T-helper 17 cell (primary cell): ENCODE measurements at places on chromosomes 4 and X.

GRCh38 chr4:149702414-149703293 is 113.0 kb downstream of the IQCM start:
- DNase-seq: no peak

DNA sequence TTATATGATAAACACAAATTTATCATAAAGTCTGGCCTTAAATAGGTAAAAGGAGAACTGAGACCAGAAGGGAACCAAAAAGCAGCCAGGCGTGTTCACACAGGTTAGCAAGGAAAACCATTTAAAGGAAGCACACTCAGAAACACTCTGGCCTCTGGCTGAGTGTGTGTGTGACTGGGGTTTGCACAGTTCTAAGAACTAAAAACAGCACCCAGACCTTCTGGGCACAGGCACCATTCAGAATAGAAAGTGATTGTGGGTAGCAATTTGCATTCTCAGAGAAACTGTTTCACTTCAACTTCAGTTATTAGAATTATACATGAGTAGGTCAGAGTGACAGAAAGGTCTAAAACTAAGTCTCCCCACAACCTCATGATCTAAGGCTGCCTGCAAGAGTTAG is 10.0 kb downstream of the GPR82 start:
- no peak for DNase-seq

- peak; percentile 33 for DNase-seq
Measured at GRCh38 chr4:118352843-118353533, at the start of gene PRSS12. PRSS12 (minus strand) TSS chr4:118353003; CDS start chr4:118352720, 283 bp downstream.

DNA sequence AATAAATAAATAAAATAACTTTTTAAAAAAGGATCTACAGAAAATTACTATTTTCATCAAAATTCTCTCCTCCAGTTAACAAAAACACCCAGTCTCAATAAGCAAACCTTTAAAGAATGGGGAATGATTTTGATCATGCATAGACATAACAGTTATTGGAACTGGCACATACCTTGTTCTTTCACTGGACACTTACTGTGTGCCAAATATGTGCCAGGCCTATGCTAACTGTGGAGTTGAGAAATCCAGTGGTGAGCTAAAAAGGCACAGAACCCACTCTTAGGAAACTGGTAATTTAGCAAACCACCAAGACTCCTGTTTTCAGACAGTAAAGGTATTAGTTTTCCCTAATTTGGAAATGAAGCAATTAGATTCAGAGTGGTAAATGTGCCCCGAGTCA is 39.1 kb downstream of the CLOCK start:
- DNase-seq: no peak

GRCh38 chrX:71514367-71515037 is 18.4 kb upstream of the OGT start:
- no peak for DNase-seq

GRCh38 chr4:22030307-22030706 is 81.7 kb upstream of the KCNIP4 start:
- no peak for DNase-seq

DNA sequence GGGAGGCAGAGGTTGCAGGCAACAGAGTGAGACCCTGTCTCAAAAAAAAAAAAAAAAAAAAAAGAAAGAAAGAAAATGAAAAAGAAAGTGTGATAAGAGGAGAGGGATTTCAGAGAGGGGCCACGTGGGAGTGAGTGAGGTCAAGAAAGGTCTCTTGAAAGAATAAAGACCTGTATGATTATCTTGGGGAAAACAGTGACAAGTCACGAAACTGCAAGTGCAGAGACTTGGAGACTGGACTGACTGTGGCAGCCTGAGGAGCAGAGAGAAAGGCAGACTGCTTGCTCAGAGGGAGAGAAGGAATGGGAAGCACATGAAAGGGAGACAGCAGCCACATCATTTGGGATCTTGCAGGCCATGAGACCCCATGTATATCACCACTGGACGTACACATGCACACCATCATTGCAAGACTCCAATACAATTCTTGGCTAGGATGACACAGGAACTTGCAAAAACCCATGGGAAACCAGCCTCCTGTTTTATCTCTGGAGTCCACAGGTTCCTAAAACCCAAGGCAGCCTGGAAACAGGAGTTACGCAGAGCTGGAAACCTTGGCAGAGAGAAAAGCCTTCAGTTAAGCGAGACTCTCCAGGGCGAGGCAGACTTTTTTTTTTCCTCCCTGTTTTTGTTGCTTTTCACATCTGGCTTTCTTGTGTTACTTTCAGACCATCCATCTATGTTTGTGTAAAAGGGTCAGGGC is 207.0 kb upstream of the TBL1X start:
- no peak for DNase-seq

DNA sequence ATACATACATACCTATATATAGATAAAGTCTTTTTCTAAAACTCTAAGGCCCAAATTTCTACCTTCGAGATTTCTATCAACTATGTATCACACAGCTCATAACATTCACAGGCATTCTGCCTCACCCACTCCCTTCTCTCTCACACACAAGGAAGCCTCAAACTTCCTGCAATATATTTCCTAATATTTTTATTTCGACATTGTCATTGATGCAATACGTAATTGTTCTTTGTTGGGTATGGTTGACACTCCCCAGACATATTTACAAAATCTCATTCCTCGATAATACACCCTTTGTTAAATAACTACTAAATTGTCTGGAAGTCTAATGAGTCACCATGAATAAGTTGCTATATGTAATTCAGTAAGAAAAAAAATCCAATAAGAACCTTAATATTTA is 143.5 kb downstream of the HNRNPD start:
- DNase-seq: no peak

DNA sequence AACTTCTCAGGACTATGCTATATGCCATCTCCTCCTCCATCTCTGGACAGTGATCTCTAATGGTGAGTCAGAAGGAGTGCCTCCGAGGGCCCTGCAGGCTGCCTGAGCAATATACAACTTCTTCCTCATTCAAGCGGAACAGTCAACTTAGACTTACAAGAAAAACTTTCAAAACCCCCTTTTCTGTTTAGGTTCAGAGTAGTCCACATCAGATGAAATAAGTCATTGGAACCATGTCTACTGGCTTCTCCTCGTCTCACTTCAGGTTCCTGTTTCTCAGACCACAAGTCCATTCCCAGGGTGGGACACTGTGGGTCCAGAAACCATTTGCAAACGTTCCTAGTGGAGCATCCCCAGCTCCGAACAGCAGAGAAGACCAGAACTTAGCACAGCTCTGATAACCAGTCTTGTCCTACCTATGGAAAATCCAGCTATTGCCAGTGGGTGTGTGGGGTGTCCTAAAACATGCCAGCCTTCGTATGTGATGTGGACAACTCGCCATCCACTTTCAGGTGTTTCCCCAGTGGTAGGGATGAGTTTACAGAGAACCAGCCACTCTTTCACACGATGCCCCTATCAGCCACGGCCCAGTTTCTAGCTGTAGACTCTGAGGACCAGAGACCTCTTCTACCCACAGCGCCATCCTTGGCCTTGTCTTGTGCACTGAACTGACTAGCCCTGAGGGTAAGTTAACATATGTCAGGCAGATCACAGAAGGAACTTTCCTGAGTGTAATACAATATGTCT is 32.7 kb upstream of the NKRF start:
- no peak for DNase-seq

- no peak for DNase-seq
Measured at GRCh38 chr4:107685740-107686139, 34.3 kb downstream of the PAPSS1 start.

GRCh38 chr4:10007793-10008608 is 13.3 kb downstream of the SLC2A9 start:
- no peak for DNase-seq

- DNase-seq: no peak
Measured at GRCh38 chr4:106818764-106819163, 217.3 kb downstream of the DKK2 start.

DNA sequence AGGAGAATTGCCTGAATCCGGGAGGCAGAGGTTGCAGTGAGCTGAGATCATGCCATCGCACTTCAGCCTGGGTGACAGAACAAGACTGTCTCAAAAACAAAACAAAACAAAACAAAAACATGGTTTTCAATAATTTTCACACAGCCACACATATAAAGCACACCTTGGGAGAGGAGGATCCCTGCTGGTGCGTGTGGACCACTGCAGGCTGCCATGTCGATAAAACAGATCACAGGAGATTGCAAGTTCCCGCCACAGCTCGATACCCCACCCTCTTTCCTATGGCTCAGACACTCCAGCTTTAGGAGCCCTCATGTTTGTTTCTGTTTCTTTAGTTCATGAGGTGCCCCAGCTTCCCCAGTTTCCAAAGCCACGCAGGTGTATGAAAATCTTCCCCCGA is 31.3 kb upstream of the CLDN24 start:
- no peak for DNase-seq

- no peak for DNase-seq
Measured at GRCh38 chr4:7121174-7121573, 53.3 kb upstream of the GRPEL1 start.

DNA sequence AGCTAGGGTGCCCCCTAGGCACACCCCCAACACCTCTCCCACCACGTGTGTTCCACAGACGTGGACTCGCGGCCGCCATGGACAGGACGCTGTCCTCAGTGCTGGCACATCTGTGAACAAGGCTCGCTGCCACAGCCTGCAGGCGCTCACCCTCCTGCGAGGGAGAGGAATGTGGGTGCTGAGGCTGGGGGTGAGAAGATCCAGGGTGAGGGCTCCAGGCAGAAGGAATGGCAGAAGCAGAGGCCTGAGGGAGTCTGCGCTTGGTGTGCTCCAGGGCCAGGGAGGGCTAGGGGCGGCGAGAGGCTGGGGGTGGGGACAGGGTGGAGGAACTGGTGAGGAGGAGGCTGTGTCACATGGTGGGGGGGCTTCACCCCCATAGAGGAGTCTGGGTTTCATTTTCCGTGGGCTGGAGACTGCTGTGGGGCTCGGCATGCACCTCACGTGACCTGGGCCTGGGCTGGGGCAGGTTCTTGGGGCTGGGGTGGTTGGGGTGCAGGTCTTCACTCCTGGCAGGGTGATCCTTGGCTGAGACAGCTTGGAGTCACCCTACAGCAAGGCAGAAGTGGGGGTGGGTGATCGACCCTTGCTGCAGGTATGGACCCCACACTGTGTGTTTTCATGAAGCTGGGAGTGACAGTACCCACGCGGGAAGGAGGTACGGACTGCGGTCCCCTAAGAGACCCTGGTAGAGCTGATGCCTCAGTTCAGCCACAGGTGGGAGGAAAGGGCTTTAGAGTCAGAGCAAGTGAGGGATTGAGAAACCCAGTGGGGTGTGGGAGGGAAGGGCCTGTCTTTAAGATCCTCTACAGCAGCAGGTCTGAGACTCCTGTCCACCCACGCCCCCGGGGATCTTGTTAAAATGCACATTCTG is 103.7 kb downstream of the PSAPL1 start:
- DNase-seq: no peak

- DNase-seq: no peak
Measured at GRCh38 chrX:74521961-74522751, 92.3 kb downstream of the RLIM start.

- DNase-seq: no peak
Measured at GRCh38 chrX:135454816-135455215, 33.1 kb downstream of the SMIM10L2A start.

DNA sequence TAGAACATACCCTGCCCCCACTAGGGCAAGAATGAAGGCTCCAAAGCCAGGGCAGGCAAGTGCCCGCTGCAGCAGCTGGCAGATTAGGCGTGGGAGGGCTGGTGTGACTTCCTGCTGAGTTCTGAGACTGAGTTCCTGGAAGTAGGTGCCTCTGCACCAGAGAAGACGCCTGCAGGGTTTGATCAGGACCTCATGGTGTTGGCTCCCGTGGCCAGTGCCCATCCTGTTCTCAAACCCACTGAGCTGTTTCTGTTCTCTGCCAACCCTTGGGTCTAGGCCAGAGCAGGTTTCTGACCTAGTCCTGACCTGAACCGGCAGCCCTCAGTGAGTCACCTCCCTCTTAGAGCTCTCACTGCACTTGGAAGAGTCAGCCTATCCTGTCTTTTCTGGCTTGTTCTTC is 220.7 kb downstream of the HS6ST2 start:
- DNase-seq: no peak

DNA sequence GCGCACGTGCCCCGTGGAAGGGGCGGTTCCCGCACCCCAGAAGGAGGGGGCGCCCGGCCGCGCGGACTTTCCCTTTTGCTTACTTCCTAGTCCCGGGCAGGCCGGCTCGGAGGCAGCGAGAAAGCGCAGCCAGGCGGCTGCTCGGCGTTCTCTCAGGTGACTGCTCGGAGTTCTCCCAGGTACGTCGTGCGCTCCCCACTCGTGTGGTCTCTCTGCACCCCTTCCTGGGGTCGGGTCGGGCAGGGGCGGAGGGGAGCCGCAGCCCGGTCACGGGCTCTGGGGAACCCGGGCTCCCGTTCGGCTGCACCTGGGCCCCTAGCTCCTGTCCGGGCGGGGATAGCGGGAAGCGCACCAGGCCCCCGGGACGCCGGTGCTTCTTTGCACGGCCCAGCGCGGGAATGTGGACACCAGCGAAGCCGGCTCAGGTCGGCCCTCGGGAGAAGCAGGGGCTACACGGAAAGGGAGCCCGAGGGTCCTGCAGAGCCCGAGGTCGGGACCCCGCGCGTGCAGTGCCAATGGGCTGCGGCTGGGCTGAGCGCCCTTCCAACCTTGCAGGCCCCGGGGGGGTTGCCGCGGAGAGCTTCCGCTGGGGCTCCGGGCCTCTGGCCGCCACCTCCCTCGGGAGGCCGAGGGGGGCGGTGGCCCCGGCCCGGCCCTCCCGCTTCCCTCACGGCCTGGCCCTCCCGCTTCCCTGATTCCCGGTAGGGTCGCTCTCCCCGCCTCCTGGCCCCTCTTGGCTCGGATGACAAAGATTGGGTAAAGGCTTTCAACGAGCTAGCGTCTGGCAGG is at the start of gene TLR2:
TSS of gene TLR2 (plus strand) at position 99 of the 789 bp plus-strand sequence. CDS start 18,628 bp downstream, outside the sequence.
- DNase-seq: peak; percentile 55

GRCh38 chrX:122269243-122269781 is 914.8 kb upstream of the GRIA3 start:
- no peak for DNase-seq
